ENCODE measurements at places on chromosomes 7 and 10. TPM values are rescaled to one million over a fixed set of nuclear protein-coding genes. Genes with fewer than 3 reads are reported as not detected.

DNA sequence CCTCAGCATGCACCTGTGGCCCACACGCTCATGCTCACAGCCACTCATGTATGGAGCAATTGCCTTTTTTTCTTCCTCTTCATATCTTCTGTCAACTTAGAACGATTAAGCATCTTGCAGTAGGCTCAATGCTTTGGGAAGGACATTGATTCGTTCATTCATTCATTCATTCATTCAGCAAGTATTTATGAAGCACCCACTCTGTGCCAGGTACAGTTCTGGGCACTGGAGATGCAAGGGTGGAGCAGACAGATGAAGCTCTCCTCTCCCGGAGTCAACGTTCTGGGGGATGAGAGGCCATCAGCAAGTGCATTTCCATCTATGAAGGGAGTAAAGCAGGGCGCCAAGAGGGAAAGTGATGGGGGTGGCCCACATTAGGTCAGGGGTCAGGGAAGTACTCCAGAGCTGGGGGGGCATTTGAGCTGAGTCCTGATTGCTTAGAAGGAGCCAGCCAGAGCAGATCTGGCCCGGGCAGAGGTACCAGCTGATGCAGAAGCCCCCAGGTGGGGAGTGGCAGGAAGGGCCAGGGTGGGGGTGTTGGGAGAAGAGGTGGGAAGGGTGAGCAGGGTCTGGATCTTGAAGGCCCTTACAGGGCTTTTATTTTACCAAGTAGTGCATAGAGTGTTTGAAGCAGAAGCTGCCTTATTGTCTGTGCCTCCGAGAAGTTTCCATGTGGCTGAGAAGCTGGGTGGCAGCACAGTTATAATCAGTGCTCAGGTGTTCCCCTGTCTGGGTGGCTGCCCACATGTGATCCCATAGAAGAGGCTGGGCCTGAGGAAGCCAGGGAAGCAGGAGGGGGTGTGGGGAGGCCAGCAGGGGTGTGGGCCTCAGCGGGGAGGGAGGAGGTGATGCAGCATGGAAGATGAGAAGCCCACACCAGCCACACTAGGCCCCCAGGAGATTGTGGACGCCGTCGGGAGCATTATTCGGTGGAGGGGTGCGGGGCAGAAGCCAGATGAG, 36.2 kb downstream of the CHST3 start:
- H3K4me3 ChIP-seq = no peak overlapping the region
- H3K27ac ChIP-seq = peak overlapping the region; percentile 9
- no peaks in the 10 kb centered on the region for H3K4me1 ChIP-seq

- DNase-seq = no peak
Measured at GRCh38 chr10:88196291-88196690, 332.9 kb downstream of the PTEN start.

DNA sequence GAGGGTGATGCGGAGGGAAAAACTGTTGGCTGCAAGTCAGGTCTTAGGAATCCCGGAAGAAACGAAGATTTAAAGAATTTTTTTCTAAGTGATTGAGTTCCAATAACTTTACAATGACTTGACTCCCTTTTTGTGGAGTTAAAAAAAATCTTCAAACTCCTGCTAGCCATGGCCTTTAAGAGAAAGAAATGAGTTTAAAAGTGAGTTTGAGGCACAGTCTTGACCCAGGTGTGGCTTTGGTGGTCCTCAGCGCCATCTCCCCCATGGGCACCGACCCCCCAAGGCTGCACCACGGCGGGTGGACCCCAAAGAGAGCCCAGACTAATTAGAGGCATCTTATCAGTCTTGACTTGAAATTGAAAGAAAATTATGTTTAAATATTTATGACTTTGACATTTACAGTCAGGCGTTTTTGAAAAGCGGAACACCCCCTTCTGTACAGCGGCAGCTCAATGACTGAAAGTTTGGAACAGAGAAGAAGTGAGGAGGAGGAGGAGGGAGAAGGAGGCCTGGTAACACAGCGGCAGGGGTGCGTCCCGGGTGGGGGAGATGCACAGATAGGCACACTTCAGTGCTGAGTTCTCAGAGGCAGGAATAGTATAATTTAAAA, 349.6 kb downstream of the DNAJB6 start:
- DNase-seq = no peak
- no peaks in the 10 kb centered on the region for H3K27me3 ChIP-seq
- no peak overlapping the region for H3K27ac ChIP-seq
- H3K4me3 ChIP-seq = no peak overlapping the region
- no peaks in the 10 kb centered on the region for H3K36me3 ChIP-seq
- H3K4me1 ChIP-seq = peaks cover 3% of the 10 kb centered on the region

DNA sequence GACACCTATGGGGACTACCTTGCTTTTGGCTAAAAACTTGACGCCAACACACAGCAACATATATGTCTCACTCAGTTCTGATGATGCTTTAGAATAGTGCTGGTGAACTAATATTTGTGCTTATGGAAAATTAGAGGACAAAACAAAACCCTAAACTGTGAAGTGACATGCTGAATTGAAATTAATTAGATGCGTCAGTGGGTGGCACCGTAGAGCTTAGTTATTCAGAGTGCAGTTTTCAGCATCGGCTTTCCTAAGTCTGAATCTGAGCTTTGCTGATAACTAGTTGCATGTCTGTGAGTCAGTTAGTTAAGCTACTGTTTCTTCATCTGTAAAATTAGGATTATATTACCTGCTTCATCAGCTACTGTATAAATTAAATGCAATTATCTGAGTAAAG, 245.0 kb upstream of the SORCS1 start:
- no peak overlapping the region for H3K4me3 ChIP-seq
- DNase-seq = no peak
- H3K4me1 ChIP-seq = no peaks in the 10 kb centered on the region
- H3K27ac ChIP-seq = no peak overlapping the region

DNA sequence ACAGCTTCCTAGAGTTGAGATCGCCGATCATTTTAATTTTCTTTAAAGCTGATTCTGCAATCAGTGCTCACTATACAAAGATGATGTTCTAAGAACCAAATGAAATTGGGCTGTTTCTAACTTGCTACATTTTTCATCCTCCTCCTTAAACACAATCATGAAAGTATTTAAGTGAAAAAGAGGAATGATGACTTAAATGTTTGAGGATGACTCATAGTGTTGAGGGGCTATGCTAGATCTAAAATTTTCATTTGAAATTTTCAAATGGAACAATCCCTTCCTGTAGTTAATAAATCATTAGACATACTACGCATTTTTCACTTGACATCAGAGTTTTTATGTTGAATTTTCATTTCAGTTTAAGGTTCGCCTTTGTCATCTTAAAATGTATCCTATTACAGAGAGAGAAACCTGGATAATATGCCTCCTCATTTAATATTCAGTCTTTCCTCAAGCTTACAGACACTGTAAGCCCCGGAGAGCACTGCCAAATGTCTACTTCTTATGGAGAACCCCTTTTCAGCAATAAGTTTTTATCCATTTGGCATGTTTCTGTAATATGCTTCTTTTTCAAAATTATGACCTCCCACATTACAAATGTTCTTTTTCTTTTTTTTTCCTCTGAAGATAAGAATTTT, 499.6 kb downstream of the MAGI2 start:
- no peaks in the 10 kb centered on the region for H3K36me3 ChIP-seq
- no peak overlapping the region for H3K27ac ChIP-seq
- DNase-seq = no peak
- H3K27me3 ChIP-seq = no peaks in the 10 kb centered on the region

DNA sequence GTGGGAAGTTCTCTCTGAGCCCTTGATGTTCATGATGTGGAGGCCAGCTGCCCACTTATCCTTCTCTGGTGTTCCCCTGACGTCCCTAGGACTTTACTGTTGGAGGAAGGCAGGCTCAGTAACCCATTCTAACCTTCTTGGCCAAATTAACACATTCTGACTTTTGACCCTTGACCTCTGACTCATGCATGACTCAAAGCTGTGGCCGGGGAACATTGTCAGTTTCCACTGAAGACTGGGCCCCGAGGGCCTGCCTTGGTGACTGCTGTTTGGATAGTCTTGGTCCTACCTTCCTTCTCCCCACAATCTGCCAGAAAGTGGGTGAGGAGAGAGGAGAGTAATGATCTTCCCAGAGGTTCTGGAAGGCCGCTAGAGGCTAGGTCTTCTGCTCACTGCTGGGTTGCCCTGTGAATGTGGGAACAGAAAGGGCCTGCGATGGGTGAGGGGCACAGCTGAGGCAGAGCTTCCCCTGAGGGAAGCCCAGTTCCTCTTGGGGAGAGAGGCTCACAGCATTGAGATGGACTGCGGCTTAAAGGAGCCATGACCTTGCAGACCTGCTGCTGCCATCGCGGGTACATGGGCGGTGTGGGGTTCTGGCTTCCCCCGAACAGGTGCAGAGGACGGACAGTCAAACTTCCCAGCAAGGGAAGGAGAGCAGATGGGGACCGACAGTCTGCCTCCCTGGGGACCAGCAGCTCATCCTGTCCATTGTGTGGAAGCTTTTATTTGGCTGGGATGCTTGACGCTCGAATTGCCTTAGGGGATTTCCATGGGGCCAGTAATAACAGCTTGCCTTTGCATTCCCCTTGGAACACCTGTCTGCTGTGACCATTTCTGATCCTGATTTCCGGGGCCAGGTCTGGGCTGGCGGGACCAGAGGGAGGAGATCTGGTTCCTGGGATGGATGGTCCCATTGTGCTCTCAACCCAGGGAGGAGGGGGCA, 43.8 kb downstream of the ADAMTS14 start:
- H3K36me3 ChIP-seq = no peaks in the 10 kb centered on the region
- H3K4me3 ChIP-seq = no peak overlapping the region
- peak overlapping the region; percentile 47 for H3K27ac ChIP-seq
- H3K4me1 ChIP-seq = peaks cover 17% of the 10 kb centered on the region

DNA sequence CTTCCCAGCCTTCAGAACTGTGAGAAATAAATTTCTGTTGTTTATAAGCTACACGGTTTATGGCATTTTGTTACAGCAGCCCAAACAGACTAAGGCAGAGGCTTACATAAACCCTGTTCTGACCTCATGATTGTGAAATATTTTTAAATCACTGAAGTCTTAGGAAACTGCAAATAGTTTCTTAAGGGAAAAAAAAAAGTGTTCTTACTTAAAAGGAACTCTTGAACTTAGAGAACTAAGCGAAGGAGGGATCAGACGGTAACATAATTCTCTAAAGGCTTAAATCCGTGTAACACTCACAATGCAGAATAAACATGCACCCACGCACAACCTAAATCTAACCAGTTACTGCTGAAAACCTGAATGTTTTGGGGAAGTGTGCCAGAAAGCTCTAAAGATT, 749.1 kb upstream of the LRRTM3 start:
- H3K4me3 ChIP-seq = no peak overlapping the region
- H3K36me3 ChIP-seq = no peaks in the 10 kb centered on the region
- H3K27ac ChIP-seq = no peak overlapping the region
- no peaks in the 10 kb centered on the region for H3K27me3 ChIP-seq
- no peak for DNase-seq

The FFAR4 gene
- 2.7 TPM for total RNA-seq

The ANXA8L1 gene
- 17.4 TPM for total RNA-seq

The STEAP2 gene
- 13.5 TPM for total RNA-seq

The ZNF862 gene
- 3.5 TPM for total RNA-seq

The THSD7A gene
- total RNA-seq = 0.05 TPM

The ZPBP gene
- total RNA-seq = not detected

The PNPLA8 gene
- total RNA-seq = 16.5 TPM

The ZNF804B gene
- not detected for total RNA-seq

All from Caco-2 (cell line).